ENCODE measurements at places on chromosomes 4 and X. TPM values are rescaled to one million over a fixed set of nuclear protein-coding genes. Genes with fewer than 3 reads are reported as not detected.
A peak's percentile ranks its signal among the peaks of the same experiment; 100 is the strongest.

DNA sequence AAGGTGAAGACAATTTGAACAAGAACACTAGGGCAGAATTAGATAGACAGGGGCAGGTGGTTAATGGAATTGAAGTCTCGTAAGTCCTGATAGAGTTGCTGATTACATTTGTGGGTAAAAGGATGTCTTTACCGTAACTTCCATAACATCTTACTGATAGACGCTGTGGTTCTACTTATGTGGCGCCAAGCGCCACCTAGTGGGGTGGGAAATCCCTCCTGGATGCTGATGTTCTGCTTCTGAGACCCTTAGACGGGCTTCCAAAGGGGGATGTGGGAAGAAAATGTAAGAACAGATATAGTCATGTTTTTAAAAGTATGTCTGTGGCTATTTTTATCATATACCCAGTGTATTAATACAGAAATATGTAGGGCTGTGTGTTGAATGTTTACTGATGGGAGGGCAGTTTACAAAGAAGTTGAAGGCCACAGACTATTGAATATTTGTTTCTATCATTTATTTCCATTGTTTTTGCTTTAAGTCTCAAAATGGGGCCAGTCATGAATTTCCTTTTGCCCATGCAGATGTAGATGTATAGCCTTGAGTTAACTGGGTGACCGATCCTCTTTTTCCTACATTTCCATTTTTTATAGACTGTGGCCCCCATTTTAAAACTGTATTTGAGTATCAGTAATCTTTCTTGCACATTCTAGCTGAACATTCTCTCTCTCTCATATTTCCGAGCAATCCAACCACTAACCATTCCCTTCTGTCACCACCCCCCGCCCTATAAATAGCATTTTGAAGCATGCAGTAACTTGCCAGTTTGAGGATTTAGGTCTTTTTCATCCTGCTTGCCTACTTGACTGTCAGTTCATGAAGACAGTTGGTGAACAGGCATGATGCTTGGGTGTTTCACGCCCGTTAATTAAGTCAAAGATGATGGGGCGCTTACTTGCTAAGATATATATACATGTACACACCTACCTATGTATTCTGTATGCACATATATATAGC is 12.1 kb upstream of the TLR8 start:
- no peaks in the 10 kb centered on the region for H3K27me3 ChIP-seq
- no peak overlapping the region for H3K4me3 ChIP-seq
- DNase-seq: peak; percentile 44
- H3K4me1 ChIP-seq: peaks cover 32% of the 10 kb centered on the region
- no peaks in the 10 kb centered on the region for H3K36me3 ChIP-seq

- H3K4me1 ChIP-seq: no peaks in the 10 kb centered on the region
- no peak overlapping the region for H3K4me3 ChIP-seq
- peaks cover 4% of the 10 kb centered on the region for H3K27me3 ChIP-seq
- DNase-seq: no peak
- H3K27ac ChIP-seq: no peak overlapping the region
Observed at GRCh38 chr4:6516762-6517161, 44.3 kb upstream of the PPP2R2C start.

- peaks cover 52% of the 10 kb centered on the region for H3K27me3 ChIP-seq
- peaks cover 11% of the 10 kb centered on the region for H3K4me1 ChIP-seq
- peak; percentile 48 for DNase-seq
- no peaks in the 10 kb centered on the region for H3K36me3 ChIP-seq
Observed at GRCh38 chr4:90127223-90127705, at the start of gene CCSER1. Gene CCSER1, plus strand, starts transcription at chr4:90127394.

Gene MAGEA1
- total RNA-seq: not detected

Gene FGFR3
- not detected for total RNA-seq

Gene VEGFD
- total RNA-seq: not detected

All from activated naive CD8-positive, alpha-beta T cell treated with anti-CD3 and anti-CD28 coated beads, Interleukin-2, amount 10 ng/mL, durations not matched to agents 7 days and 5 days (primary cell).